ENCODE measurements at places on chromosomes 7 and 10.

- DNase-seq = no peak
Observed at GRCh38 chr7:33979300-33979806, 74.0 kb downstream of the BMPER start.

DNA sequence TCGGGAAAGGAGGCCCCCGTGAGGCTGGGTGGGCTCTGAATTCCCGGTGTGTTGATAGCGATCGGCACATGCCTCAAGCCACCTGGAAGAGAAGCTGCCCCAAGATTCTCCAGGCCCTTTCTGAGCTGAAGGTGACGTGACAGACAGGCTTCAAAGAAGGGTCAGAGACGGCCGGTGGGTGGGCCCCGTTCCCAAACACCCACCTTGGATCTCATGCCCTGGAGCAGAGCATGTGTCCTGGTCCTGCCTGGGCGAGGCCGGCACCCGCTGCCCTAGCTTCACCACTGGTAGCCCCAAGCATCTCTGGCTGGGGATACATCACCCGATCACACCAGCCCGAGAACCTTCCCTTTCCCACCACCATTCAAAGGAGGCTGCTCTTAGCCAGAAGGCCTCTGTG, 399.0 kb downstream of the DNAJB6 start:
- no peak for DNase-seq

DNA sequence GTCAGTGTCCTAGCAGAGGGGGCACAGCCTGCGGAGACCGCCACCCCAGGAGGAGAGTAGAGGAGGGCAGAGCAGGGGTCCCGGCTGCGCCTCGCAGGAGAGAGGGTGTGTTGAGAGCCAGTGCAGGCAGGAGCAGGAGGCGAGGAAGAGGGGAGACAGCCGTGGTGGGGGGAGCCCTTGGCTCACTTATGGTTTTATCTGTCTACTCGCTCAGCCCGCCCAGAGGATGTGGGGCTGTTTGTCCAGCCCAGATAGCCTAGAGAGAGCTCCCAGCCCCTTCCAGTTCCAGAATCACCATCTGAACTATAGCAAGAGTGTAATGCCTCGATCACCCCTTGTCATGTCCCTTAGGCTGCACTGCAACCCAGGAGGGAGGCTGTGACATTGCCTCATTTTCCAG, 26.6 kb downstream of the SLC29A3 start:
- no peak for DNase-seq

DNA sequence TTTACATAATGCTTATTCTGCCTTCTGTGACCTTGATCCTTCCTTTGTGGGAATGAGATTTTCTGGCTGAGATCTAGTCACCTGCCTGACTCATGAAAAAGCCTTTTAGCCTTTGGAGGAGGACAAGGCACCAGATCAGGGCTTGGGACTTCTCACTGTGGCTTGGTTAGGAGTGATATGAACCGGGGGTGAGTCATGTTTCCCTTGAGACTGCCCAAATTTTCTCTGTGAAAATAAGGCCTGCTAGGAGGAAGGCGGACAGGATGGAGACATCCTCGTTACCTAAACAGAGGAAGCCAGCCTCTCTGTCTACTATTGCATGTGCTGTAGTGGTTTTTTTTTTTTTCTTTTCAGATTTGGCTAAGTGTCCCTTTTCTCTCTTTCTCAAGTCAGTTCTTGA, 57.8 kb downstream of the EVX1 start:
- DNase-seq = no peak

- DNase-seq = no peak
Observed at GRCh38 chr7:93810561-93810960, 80.0 kb downstream of the TFPI2 start.

- DNase-seq = no peak
Observed at GRCh38 chr7:5237286-5237685, 45.5 kb upstream of the SLC29A4 start.

GRCh38 chr7:6242561-6242960, 29.9 kb downstream of the CYTH3 start:
- no peak for DNase-seq

GRCh38 chr7:47792521-47793121, 155.6 kb downstream of the PKD1L1 start:
- DNase-seq = no peak

Data from Caco-2 (cell line).